Mesothelial cell of epicardium (in vitro differentiated cells): ENCODE measurements at places on chromosomes 16 and 17.
A peak's percentile ranks its signal among the peaks of the same experiment; 100 is the strongest.

GRCh38 chr17:79441356-79442160 is 169.3 kb downstream of the RBFOX3 start:
- DNase-seq: no peak

DNA sequence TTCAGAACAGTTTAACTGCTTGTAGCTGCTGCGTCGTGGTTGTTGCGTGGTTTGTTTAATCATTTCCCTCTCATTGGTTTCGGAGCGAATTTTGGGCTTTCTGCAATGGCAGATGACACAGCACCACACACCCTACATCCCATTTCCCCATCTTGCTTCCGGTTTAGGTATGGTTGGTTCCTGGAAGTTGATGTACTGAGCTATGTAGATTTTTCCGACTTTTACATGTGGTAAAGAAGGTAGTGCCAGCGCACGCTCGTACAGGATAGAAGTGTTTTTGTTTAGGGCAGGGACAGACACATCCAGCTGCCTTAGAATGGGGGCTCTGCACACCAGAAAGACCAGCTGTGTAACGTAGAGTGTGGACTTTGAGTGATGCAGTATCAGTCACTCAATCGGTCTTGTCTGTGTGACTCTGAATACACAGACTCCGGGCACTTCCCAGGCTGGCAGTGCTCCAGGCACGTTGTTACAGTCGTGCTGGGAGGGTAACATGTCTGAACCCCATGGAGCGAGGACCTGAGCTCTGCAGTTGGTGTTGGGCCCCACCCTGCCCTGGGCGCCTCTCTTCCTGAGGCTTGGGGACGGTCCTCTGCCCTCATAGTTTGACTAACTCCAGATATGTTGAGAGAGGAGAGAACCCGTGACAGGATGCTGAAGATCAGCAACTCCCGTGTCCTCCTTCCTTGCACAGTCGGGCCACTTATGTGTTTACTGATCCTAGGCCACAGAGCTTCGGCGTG is 172.0 kb upstream of the CHMP6 start:
- DNase-seq: no peak

DNA sequence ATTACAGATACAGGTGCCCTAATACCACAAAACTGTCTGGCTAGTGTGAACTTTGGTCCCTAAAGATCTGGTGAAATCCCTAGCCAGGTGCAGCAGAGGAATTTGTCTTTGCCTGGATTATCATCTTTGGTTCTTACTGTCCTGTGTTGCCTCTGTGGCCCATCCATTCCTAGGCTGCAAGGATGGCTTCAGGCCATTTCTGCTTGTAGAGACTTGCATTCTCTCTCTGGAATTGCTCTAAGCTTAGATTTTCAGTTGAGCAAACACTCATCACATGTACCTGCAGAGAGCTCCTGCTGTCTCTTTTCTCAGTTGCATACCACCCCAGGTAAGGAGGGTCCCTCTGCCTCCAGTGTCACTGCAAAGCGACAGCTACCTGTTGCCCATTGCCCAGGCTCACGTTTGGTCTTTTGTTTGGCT is 114.9 kb downstream of the PRKCA start:
- DNase-seq: no peak

- no peak for DNase-seq
Observed at GRCh38 chr17:50672831-50673551, 34.7 kb downstream of the ANKRD40 start.

- DNase-seq: no peak
Observed at GRCh38 chr17:11485336-11486100, 112.8 kb upstream of the DNAH9 start.

GRCh38 chr16:1492923-1493745 is at the start of gene TELO2:
Gene TELO2, plus strand, starts transcription at chr16:1493360. Its CDS starts 922 bp downstream, at chr16:1494282.
- DNase-seq: peak; percentile 90

DNA sequence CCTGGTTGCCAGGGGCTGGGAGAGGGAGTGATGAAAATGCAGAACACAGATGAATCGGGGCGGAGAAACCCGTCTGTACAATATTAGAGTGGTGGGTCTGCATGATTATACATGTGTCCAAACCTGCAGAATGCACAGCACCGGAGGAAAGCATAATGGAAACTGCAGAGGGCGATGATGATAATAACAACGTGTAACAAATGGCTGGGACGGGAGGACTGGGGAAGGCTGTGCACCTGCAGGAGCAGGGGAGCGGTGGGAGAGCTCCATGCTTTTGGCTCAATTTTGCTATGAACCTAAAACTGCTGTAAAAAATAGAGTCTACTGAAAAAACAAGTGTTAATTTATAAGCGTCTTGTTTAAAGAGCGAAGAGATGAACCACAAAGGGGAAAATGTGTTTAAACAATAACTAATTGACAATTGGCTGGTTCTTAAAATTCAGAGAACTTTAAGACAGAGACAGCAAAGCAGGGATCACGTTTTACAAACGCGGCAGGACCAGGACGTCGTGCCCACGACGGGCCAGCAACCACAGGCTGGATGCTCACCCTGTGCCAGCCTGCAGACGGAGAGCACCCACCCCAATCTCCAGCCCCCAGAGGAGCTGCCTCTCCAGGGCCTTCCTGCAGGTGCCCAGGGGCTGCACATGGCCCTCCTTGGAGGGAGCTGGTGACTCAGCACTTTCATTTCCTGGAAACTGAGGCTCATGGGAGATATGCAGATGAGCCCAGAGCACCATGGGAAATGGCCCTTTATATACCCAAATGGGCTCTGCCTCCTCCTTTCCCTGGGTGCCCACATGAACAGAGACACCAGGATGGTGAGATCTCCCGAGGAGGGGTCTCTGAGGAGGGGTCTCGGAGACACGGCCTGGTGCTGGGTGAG is at the start of gene TEX19:
TSS of gene TEX19 (plus strand) at position 783 of the 886 bp plus-strand sequence. CDS start 2,904 bp downstream, outside the sequence.
- DNase-seq: no peak

GRCh38 chr16:23317266-23317661 is 15.2 kb downstream of the SCNN1B start:
- no peak for DNase-seq
